ENCODE measurements at places on chromosomes 6 and 20. TPM values are rescaled to one million over a fixed set of nuclear protein-coding genes. Genes with fewer than 3 reads are reported as not detected.

GRCh38 chr6:3861424-3861823, 12.3 kb downstream of the FAM50B start:
- no peak overlapping the region for H3K27ac ChIP-seq
- no peak for DNase-seq
- H3K36me3 ChIP-seq: no peaks in the 10 kb centered on the region
- no peak overlapping the region for H3K4me3 ChIP-seq

DNA sequence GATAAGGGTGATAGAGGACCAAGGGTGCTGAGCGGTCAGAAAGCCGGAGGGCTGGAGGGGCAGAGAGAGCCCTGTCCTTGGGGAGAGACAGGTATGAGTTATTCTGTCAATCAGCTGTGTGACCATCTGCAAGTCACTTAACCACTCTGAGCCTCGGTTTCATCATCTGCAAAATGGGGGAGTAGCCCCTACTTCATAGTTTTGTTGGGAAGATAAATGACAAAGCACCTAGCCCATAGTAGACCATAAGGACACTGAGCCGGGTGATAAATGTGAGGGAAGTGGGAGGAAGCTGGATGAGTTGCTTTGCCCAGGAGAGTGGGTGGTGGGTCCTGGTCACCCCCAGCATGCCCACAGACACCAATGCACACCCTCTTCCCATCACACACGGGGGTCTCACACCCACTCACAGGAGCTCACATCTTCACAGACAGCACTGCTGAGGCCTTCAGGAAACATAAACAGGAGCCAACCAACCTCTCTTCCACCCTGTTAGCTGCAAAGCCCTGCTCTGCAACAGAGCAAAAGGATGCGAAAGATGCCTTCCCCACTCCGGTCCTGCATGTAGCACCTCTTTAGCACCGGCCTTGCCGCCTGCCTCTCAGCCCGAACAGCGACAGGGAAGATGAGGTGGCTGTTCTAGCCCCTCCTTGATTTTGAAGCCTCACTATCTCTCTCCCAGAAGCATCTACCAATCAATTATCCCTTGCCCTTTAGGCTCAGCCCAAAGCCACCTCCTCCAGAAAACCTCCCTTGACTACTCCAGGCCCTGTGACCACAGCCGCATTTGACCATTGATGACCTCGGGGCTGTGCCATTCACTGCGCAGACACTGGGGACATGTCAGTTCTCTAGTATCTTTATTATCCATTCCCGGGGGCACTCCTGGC, 18.9 kb downstream of the SPDEF start:
- no peaks in the 10 kb centered on the region for H3K36me3 ChIP-seq
- H3K27ac ChIP-seq: no peak overlapping the region
- no peaks in the 10 kb centered on the region for H3K27me3 ChIP-seq

Gene LIN28B
- total RNA-seq: 29.0 TPM

DNA sequence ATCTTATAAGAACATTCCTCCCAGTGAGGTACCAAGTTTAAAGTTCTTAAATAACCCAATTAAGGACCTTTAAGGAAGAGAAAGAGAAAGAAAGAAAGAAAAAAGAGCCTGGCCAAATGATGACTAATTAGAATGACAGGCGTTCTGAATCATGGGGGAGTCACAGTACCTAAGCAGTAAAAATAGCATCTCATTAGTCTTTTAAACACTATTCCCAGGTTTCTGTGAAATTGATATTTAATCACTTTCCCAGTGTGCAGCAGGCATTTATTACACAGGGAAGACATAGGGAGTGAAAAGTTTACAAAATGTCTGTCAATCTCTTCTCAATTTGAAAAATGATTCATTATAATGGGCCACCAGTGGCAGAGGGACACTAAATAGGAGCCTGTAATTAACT, 251.4 kb upstream of the MANEA start:
- H3K4me3 ChIP-seq: no peak overlapping the region
- peak; percentile 49 for DNase-seq
- no peaks in the 10 kb centered on the region for H3K27me3 ChIP-seq
- peaks cover 4% of the 10 kb centered on the region for H3K4me1 ChIP-seq

- H3K27ac ChIP-seq: peak overlapping the region; percentile 28
- DNase-seq: peak; percentile 56
- peak overlapping the region; percentile 31 for H3K4me3 ChIP-seq
- H3K27me3 ChIP-seq: no peaks in the 10 kb centered on the region
- peaks cover 21% of the 10 kb centered on the region for H3K4me1 ChIP-seq
Measured at GRCh38 chr6:136037876-136038460, 186.5 kb downstream of the PDE7B start.

Data from astrocyte (in vitro differentiated cells and primary cell).